ENCODE measurements at places on chromosomes 2 and 18. TPM values are rescaled to one million over a fixed set of nuclear protein-coding genes. Genes with fewer than 3 reads are reported as not detected.

Gene BOK
- total RNA-seq, result 0.10 TPM

Gene SLC5A7
- not detected for total RNA-seq

Gene ITPRID2
- 20.0 TPM for total RNA-seq

Gene NTSR2
- total RNA-seq, result not detected

Gene SELENOI
- total RNA-seq, result 20.2 TPM

Gene TXNDC2
- 0.13 TPM for total RNA-seq

Gene CD8B2
- not detected for total RNA-seq
